ENCODE measurements at places on chromosomes 2 and 18.

DNA sequence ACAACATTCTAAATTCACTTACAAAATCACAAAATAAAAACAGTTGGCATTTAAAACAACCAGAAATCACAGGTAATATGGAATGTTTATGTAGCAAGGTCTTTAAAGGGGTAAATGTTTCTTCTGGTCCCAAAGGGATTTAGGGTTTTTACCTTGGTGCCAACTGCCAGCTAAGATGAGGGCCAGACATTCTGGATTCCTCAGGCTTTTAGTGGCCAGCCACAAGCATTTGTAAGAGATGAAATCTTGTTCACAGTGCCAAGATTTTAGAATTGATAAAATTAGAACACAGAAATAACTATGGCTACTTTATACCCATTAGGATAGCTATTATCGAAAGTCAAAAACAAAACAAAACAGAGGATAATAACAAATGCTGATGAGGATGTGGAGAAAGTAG lies 60.4 kb upstream of the CDKL4 start:
- no peak for DNase-seq

GRCh38 chr2:28321426-28321825 lies 71.2 kb upstream of the FOSL2 start:
- DNase-seq, result no peak

DNA sequence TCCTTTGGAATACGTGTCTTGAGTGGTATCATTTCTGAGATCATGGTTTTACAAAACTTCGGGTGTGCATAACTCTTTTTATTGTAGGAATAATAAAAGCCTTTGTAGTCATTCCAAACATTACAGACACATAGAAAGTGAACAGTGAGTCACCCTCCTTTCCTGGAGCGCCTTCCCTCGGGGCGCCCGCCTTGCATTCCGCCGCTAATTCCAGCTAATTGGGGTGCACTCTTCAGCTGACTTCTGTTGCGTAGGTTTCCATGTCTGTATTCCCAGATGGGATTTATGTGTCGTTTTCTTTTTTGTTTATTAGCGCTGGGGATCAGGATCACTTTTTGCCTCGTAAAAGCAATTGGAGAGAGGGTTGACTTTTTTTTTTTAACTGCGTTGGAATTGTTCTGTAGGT lies 18.7 kb downstream of the SH3BP4 start:
- DNase-seq, result no peak

DNA sequence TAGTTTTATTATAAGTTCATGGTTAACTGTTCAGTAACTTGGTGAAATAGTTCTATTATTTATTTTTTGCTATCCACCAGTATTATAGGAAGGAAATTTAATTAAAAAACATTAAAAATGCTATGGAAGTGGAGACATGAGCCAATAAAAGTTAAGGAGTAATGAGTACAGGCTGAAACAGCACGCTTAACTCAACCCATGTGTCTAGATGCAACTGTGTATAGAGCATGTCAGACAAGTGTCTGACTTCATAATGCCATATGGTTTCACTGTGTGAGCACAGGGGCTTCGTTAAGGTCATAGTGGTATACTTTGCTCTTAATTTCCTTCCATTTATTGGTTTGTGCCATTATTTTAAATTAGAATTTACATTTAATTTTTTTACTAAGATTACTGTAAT lies 566.8 kb upstream of the NRP2 start:
- DNase-seq, result no peak

GRCh38 chr18:52343138-52343537 lies 3.1 kb downstream of the DCC start:
- DNase-seq, result no peak

- DNase-seq, result no peak
Measured at GRCh38 chr2:217638031-217638430, 364.8 kb downstream of the TNS1 start.

- DNase-seq, result no peak
Measured at GRCh38 chr18:9536354-9537152, 61.2 kb downstream of the RALBP1 start.

Measured in dorsolateral prefrontal cortex (tissue), 122 donors.